ENCODE measurements at places on chromosomes 1 and 21.

- peak; percentile 65 for DNase-seq
These were observed 108.0 kb downstream of the TAS1R2 start for GRCh38 chr1:18751425-18751824.

- no peak for DNase-seq
These were observed 56.3 kb upstream of the CNN3 start for GRCh38 chr1:94983171-94983739.

- no peak for DNase-seq
These were observed 91.1 kb downstream of the NPHP4 start for GRCh38 chr1:5901150-5901549.

DNA sequence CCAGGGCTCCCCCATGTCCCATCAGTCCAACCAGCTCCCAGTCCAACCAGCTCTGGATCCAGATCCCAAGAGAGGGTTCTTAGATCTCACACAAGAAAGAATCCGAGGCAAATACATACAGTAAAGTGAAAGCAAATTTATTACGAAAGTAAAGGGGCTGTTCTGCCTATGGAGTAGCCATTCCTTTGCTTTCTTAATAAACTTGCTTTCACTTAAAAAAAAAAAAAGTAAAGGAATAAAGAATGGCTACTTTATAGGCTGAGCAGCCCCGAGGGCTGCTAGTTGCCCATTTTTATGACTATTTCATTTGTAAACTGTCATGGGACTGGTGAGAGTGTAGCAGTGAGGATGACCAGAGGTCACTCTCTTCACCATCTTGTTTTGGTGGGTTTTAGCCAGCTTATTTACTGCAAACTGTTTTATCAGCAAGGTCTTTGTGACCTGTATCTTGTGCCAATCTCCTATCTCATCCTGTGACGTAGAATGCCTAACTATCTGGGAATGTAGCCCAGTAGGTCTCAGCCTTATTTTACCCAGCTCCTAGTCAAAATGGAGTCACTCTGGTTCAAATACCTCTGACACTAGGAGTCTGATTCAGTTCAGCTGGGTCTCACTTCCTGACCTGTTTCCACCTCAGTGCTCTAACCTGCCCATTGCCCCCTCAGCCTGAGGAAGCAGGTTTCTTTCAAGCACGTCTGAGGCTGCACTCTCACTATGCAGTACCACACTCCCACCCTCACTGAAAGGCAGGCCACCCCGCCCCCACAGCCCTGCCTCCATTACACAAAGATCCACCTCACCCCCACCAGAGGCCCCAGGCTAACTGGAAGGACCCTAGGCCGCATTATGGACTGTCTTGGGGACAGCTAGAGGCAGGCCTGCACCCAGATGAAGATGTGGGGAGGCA is 26.5 kb upstream of the ATP2B4 start:
- DNase-seq, result no peak

DNA sequence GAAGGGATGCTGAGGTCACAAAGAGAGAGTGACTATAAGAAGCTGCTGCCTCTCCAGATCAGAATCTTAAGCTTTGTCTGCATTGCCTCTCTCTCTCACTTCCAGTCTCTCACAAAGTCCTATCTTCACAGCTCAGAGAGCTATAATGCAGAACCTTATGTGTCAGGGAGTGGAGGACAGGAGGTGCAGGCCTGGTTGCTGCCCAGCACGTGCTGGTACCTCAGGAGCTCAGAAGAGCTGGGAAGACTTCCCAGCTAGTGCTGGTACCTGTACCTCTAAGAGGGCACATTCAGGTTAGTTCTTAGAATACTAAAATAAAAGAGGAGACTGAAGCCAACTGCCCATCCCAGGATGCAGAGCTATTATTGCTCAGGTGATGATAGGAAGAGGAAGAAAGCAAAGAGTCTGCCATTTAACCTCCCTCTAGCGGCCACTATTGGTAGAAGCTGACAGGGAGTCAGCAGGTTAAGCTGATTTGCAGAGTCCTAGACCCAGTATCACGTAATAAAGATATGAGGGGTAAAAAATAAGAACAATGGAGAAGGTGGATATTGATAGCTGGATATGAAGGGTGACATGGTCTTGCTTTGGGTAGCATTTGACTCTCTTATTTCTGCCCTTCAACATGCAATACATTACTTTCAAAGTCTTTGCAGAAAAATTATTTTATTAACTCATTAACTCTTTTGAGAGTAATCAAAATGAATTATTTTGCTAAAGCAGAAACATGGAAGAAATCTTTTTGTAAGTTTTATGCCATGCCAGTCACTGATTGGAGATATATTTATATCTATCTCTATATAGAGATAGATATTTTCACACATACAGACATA is 138.1 kb upstream of the HMCN1 start:
- peak; percentile 47 for DNase-seq

GRCh38 chr1:90561103-90561783 is 155.9 kb downstream of the BARHL2 start:
- DNase-seq, result no peak

DNA sequence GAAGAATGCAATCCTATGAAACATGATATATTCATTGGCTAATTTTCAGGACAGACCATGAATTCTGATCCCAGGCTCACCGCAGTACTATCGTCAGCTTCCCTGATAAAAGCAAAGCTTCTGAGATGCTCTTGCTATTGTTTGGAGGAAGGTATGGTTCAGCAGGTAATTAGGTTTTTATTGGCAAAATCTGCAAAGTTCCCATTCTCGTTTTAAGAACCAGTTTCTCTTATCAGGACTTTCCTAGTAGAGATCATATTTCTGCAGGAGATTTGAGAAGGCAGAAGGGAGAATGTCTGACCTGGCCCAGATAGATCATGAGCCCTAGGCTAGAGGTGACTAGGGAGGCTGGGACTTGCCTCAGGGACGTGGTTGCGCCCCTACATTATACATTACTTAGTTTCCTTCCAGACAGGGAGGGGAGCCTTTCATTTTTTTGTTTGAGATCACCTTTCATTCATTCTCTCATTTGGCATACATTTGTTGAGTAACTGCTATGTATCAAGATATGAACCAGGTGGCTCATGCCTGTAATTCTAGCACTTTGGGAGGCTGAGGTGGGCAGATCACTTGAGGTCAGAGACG is 108.8 kb downstream of the NRIP1 start:
- no peak for DNase-seq

DNA sequence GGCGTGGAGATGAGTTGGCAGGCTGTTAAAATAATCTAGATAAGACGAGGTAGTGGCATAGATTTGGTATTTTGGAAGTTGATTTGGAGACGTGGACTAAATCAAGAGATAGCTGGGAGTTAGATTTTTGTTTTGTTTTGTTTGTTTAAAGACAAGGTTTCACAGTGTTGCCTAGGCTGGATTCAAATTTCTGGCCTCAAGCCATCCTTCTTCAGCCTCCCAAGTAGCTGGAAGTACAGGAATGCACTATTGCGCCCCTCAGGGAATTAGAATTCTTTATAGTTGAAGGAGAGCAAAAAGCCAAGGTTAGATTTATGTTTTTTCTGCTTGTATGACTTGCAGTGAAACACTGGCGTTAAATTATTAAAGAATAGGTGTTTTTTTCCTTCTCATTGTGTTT is 22.3 kb upstream of the SNRPE start:
- no peak for DNase-seq

- no peak for DNase-seq
These were observed 1.0 kb downstream of the AKR7A2 start for GRCh38 chr1:19310720-19311502.

GRCh38 chr1:147586414-147586813 is 45.1 kb downstream of the BCL9 start:
- no peak for DNase-seq

DNA sequence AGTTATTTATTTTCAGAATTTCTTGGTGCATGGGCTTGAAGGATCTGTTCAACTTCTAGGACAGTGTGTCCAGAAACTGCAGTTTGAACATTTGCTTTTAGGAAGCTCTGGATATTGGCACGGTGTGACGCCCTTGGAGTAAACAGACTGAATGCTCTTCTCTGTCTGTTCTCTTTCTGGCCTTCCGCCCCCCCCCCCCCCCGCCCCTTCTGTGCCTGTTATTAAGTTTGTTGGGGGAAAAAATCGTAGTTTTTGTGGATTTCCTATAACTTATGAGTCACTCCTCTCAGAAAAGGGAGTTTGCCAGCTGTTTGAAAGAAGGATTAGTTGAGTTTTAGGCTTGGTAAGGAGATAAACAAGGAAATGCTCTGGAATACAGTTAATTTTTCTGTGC is 1.2 kb downstream of the KCTD3 start:
- no peak for DNase-seq

DNA sequence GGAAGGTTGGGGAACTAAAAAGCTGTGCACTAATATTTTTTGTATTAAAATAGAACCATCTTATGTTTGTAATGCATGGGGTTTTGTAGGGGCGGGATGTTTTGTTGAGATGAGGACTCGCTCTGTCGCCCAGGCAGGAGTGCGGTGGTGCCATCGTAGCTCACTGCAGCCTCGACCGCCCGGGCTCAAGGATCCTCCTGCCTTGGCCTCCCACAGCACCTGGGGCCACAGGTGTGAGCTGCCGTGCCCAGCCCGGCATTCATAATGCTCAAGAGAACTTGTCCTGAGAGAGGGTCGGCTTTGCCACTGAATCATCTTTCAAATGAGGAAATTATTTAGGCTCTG is 3.0 kb upstream of the C1orf159 start:
- no peak for DNase-seq

- DNase-seq, result no peak
These were observed 1.9 kb downstream of the YBX1 start for GRCh38 chr1:42684139-42684538.

GRCh38 chr1:110210604-110211495 is 736 bp downstream of the KCNC4 start:
- no peak for DNase-seq

- DNase-seq, result no peak
These were observed 40.1 kb downstream of the RSPH1 start for GRCh38 chr21:42455754-42456440.

- no peak for DNase-seq
These were observed 436.3 kb downstream of the PTPRU start for GRCh38 chr1:29672416-29673227.

DNA sequence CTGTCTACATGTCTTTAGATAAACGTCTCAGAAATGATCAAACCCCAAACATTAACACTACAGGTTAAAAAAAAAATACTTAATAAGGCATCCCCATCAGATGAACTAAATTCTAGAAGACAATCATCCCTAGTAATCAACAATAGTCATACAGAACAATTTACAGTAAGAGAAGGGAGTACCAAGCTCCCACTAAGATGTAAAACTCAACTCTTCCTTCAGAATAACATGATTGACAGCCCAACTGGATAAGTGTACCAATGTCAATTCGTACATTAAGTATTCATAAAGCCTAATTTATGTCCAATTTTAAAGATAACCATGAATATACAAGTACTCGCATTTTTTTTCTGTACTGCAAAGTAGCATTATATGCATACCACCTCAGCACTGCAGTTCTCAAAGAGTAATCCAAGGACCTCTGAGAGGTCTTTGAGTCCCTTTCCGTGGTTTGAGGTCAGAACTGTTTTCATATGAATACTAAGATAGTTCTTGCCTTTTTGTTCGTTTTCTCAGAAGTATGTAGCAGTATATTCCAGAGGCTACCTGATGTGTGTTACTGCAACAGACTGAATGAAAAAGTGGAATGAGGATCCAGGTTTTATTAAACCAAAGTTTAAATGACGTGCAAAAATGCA is 6.6 kb downstream of the SCAF4 start:
- DNase-seq, result no peak

GRCh38 chr1:58005212-58005611 is 541.3 kb downstream of the OMA1 start:
- DNase-seq, result no peak

DNA sequence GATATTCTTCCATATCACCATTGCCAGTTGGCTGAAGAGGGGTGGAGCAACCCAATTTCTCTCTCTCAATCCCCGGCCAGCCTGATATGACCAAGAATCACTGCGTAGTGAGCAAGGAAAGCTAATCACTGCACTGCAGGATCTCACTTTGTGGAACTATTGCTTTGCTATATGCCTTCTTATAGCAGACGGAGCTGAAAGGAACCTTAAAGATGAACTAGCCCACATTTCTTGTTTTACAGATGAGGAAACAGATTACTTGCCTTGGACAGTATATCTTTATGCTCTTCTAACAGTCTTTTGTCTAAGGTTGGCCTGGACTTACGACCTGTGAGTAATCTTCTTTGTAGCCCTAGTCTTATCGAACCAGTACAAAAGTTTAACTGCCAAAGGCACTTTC is 7.6 kb downstream of the APOBEC4 start:
- DNase-seq, result no peak

- DNase-seq, result no peak
These were observed 14.7 kb downstream of the HYI start for GRCh38 chr1:43438953-43439581.

GRCh38 chr1:192024881-192025280 is 133.4 kb upstream of the RGS18 start:
- DNase-seq, result no peak

Data from NCI-H187 (cell line).